Activated naive CD4-positive, alpha-beta T cell treated with Interleukin-2 at 50 U/mL for 16 hours (primary cell): ENCODE measurements at places on chromosomes 5 and 9.
A peak's percentile ranks its signal among the peaks of the same experiment; 100 is the strongest.

- DNase-seq: peak; percentile 45
Observed at GRCh38 chr5:142597546-142598337, 88.1 kb downstream of the FGF1 start.

DNA sequence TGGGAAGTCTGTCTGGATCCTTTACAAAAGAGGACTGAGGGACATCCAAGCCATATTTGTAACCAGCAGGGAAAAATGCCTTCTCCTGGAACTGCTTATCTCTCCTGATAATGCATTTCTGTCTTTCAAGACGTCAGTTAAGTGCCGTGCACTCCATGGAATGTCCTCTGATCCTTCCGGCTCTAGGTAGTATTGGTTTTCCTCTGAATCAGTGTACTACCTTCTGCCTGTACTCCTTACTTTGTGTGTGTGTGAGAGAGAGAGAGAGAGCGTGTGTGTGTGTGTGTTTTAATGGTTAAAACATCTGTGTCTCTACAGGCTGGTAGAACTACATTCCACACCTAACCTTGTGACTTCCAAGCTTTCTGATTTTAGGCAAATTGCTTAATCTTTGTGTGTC is 89.9 kb downstream of the PIP5K1B start:
- no peak for DNase-seq

- DNase-seq: no peak
Observed at GRCh38 chr5:110034056-110034600, 344.4 kb downstream of the MAN2A1 start.

GRCh38 chr9:73183917-73184861 is 32.5 kb downstream of the ANXA1 start:
- no peak for DNase-seq

GRCh38 chr9:113941526-113941925 is 65.4 kb downstream of the ZNF618 start:
- no peak for DNase-seq

DNA sequence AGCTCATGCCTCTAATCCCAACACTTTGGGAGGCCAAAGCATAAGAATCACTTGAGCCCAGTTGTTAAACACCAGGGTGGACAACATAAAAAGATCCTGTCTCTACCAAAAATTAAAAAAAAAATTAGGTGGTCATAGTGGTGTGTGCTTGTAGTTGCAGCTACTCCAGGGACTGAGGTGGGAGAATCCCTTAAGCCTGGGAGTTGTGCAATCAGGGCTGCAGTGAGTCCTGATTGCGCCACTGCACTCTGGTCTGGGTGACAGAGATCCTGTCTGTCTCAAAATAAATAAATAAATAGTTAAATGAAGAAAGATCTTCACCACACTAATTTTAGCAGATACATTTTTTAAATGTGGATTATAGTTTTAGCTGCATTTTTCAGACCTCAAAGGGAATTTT is 433.2 kb downstream of the MAT2B start:
- no peak for DNase-seq

GRCh38 chr9:6996061-6996854 is 238.5 kb downstream of the KDM4C start:
- DNase-seq: no peak

DNA sequence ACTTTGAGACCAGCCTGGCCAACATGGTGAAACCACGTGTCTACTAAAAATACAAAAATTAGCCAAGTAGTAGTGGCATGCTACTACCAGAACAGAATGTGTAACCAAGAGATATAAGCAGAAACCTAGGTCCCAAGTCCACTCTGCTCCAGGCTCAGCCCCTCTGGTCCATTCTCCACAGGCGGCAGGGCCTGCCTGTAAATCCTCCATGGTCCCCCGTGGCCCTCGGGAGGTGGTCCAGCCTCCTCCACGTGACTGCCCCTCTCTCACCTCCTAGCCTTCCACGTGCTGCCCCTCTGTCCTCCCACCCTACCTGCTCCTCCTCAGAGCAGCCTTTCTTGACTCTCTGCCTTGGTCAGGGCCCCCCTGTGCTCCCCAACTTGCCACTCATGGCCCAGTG is 127.4 kb downstream of the GAPVD1 start:
- DNase-seq: no peak

- DNase-seq: no peak
Observed at GRCh38 chr9:123135430-123135829, 102.0 kb downstream of the GPR21 start.

GRCh38 chr9:115234094-115234493 is 116.1 kb upstream of the TNC start:
- DNase-seq: no peak

- no peak for DNase-seq
Observed at GRCh38 chr9:135455401-135456030, 24.1 kb upstream of the PPP1R26 start.

DNA sequence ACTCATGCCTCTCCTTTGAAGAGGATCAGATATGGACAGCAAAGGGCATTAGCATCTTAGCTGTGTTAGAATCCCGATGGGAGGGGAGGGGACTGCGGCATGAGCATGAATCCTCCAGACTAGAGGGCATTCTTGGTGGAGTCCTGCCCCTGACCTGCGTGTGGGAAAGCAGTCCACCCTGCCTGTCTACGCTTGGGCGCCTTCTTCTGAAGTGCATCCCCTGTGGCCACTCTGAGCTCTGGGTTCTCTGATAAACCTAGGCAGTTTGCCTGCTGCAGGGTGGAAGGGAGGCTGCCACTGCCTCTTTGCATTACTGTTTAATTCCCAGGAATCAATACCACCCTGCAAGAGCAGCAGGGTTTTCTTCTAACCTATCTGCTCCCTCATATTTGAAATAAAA is 169.3 kb downstream of the INSYN2B start:
- no peak for DNase-seq

DNA sequence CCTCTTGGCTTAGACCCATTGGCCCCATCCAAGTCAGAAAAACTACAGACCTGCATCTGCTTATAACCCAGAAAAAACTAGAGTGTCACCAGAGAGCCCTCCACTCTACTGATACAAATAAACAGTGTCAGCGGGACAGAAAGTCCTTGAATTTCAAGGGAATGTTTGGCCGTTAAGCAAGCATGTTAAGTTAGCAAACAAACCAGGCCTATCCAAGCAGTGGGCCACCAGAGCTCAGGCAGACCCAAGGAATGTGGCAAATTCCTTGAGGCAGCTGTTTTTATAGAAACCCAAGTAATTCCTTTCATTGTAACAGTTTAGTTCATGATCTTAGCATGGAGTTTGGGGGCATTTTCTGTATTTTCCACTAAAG is 70.9 kb downstream of the PRLR start:
- no peak for DNase-seq

GRCh38 chr9:75429531-75430475 is 341.5 kb downstream of the OSTF1 start:
- DNase-seq: no peak

DNA sequence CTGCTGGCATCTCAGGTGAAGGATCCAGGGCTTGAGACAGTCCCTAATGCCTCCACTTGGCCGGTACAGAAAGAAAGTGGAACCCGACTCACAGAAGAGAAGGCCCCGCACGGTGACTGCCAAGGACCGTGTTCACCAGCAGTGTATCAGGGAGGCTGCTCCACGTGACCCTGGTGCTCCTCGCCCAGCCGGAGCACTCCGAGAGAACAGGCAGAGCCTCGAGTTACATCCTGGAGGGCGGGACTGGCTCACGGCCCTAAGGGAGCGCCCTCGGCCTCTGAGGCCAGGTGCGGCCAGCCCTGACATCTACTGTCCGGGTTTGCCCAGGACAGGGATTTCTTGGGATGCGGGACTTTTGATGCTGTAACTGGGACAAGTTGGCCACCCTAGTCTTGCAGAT is 104.0 kb upstream of the SARDH start:
- no peak for DNase-seq

DNA sequence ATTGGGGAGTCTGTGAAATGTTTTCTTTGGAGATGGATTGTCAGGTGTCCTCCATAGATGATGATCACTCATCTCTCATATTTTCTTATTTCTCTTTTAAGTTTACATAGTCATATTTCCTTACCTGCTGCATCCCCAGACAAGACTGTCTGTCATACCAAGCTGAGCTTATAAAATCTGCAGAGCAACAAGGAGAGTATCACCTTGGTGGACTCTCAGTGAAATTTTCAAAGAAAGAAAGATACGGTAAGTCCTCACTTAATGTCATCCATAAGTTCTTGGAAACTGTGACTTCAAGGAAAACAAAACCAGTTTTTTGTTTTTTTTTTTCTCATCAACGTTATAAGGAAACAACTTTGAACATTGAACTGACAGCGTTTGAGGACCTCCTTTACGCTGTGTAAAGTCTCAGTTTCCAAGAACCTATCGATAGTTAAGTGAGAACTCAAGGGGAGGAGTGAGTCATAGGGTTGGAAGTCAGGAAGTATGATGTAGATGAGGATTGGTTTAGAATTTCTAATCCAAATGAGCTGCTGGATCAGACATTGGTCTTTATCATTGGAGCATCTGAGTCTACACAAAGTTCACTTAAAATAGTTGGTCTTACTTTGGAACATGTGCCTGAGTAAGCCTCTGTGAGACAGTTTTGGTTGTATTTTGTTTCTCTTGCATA is 45.5 kb downstream of the SPIN1 start:
- DNase-seq: no peak

GRCh38 chr5:60161340-60161934 is 267.9 kb upstream of the PDE4D start:
- no peak for DNase-seq

DNA sequence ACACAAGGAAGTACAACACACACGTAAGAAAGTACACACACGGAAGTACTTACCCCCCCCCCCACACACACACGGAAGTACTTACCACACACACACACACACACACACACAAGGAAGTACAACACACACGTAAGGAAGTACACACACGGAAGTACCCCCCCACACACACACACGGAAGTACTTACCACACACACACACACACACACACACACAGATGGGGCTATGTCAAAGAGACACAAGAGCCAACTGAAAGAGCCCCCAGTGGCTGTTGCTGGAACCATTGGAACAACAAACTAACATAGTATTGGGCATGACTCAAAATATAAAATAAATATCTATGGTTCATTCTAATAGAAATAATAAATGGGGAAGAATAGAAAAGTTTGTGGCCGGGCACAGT is 4.9 kb upstream of the MAPK9 start:
- no peak for DNase-seq

- DNase-seq: no peak
Observed at GRCh38 chr5:78006449-78006848, 230.3 kb upstream of the TBCA start.

GRCh38 chr9:16619914-16620520 is 250.5 kb downstream of the BNC2 start:
- DNase-seq: no peak

GRCh38 chr5:143714629-143715028 is 97.3 kb upstream of the HMHB1 start:
- DNase-seq: no peak

DNA sequence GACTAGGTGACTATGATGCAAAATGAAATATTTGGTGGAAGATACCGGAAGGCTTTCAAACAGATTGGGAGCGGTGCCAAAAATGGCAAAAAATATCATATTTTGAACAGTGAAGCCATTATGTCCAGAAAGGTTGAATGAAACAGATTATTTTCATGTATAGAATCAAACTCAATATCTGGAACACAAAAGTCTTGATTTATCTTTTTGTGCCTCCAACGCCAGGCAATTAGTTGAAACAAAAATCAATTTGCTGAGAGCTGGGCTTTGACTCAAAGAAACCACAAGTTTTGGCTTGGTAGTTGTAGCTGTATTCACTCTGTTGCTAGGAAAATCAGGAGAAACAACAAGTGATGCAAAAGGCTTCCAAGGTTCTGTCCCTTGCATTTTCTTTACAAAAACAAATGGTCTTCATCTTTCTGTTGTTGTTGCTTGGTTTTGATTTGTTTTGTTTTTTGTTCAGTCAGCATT is 421.7 kb upstream of the TYRP1 start:
- no peak for DNase-seq

GRCh38 chr9:93823245-93824072 is 131.7 kb downstream of the BARX1 start:
- DNase-seq: no peak

DNA sequence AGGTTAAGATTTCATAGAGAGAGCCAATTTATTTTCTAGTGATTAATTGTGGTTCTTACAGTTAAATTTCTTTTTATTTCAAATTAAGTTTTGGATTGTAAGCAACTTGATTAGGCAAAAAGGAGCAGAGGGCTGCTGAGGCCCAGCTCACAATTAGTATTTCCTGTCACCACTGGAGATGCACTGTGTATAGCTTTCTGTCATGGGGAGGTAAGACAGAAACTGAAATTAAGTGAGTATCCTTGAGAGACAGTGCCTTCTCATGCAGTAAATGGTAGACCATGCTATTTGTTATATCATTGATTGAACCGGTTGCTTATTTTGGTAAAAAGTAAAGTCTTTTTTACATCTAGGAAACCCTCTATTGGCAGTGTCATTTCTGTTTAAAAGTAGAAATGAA is 190.7 kb downstream of the CCDC171 start:
- no peak for DNase-seq

GRCh38 chr5:124277767-124278545 is 468.5 kb downstream of the ZNF608 start:
- no peak for DNase-seq

DNA sequence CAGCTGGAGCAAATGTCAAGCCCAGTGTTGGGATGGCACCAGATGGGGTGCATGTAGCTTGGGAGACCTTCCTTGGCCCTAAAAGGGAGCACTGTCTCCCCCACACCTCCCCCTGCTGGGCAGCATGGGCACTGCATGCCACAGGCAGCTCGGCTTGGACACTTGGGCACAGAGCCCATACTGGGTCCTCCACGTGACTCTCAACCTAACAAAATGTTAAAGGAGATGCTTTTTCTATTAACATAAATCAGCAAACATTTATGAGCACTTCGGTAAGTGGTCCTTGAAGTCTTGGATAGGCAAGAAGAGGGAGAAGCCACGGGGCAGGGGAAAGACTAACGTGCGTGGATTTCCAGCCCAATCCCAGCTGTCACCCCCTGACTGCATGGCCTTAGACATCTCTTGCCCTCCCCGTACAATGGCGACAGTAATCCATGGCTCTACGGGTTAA is 23.9 kb upstream of the MAPK9 start:
- DNase-seq: peak; percentile 78

GRCh38 chr9:39588500-39589137 is 233.2 kb downstream of the SPATA31A1 start:
- DNase-seq: no peak
